ENCODE measurements at places on chromosomes 7 and 10.
A peak's percentile ranks its signal among the peaks of the same experiment; 100 is the strongest.

GRCh38 chr7:84700563-84701370 lies 486.1 kb downstream of the SEMA3D start:
- DNase-seq, result no peak

- no peak for DNase-seq
These were observed 2.2 kb upstream of the INSIG1 start for GRCh38 chr7:155295511-155295910.

GRCh38 chr10:69515699-69516259 lies 57.4 kb downstream of the NEUROG3 start:
- DNase-seq, result peak; percentile 92

DNA sequence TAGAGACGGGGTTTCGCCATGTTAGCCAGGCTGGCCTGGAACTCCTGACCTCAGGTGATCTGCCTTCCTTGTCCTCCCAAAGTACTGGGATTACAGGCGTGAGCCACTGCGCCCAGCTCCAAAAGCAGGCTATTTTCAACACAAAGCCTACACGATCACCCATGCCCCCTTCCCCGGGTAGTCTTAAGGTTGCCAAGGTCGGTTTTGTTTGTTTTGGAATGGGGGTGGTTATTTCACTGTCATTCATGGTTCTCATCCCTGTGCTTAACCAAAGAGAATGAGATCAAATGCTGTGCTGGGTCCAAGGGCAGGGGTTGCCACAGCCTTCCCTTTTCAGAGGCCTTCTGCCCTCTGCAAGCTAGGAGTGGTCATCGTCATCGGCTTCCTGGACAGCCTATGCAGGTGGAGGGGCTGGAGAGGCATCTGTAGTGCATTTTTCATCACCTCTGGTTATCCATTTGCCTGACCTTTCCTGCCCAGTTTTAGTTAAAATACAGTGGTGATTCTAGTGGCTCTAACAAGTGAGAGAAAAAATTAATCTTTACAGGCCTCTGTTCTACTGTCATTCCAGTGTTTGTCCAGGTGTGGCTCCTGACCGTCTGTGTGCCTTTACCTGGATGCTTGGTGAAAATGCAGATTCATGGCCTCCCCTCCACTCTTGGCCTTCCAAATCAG lies 11.4 kb downstream of the BLVRA start:
- DNase-seq, result no peak

DNA sequence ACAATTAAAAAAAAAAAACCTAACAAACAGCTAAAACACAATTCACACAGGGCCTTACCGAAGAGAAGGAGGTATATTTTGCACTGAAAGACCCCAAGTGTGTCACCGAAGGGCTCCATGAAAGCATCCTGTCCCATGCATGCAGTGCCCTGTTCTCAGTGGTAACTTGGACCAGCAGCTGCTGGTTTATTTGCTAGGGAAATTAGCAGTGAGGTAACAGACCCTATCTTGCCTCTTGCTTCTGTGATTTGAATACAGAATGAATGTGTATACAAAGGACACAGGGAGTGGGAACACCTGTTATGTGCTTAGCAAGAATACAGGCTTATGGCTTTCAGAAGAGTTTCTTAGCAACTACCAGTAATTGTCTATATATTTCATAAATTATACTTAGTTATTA lies at the start of gene HEPACAM2:
HEPACAM2 (minus strand) TSS at position 160 of the 400 bp plus-strand sequence.
- no peak for DNase-seq

- no peak for DNase-seq
These were observed 20.0 kb upstream of the TNS3 start for GRCh38 chr7:47601881-47602249.

DNA sequence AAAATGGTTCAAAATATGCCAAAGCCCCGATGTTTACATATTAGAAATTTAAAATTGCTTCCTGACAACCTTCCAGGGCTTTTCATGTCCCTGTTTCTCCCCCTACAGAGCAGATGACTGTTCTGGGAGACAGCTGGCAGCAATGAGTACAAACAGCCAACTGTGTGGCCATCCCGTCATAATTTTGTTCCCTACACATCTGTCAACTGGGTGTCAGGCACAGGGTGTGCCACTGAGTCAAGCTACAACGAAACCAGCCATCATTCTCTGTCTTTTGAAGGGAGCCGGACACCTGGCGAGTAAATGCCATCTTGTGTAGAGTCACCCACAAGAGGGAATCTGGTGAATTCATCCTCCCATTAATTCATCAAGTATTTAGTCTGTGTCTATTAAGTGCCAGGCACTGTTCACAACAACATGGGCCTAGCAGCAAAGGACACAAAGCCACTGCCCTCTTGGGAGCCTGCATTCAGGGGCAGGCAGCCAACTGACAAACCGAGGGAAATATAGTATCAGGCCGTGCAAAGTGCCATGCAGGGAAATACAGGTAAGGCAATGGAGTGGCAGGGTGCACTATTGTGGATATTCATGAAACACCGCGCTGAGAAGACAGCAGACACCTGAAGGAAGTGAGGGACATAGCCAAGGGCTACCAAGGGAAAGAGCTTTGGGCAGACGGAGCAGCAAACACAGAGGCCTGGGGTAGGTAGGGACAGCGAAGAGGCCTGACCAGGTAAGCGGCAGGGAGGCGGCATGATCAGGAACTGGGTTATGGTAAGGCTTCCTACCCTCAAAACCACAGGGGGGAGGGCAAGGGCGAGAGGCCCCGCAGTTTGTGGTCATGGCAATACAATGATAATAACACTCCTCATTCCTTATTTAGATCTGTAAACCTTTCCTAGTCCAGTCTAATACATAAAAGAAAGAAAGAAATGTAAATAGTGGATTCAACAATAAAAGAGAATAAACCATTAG lies 213.6 kb downstream of the FAM107B start:
- no peak for DNase-seq

GRCh38 chr10:100836891-100837290 lies 75.9 kb upstream of the SLF2 start:
- no peak for DNase-seq

DNA sequence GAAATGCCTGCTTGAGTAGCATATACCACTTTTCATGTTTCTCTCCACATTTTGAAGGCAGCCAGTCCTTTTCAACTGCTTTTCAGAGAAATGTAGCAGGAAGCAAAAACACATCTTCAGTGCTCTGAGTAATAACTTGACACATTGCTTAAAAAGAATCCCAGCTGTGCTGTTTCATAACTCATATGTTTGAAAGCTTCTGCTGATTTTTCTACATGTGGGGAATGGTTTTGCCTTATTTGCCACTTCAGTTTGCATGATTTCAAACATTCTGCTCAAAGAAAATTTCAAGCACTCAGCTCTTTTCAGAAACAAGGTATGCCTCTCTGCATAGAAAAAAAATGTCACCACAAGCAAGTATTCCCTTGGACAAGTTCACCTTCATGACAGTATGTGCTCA lies 732.8 kb downstream of the POM121L12 start:
- DNase-seq, result no peak
